ENCODE measurements at places on chromosomes 2 and 18.

DNA sequence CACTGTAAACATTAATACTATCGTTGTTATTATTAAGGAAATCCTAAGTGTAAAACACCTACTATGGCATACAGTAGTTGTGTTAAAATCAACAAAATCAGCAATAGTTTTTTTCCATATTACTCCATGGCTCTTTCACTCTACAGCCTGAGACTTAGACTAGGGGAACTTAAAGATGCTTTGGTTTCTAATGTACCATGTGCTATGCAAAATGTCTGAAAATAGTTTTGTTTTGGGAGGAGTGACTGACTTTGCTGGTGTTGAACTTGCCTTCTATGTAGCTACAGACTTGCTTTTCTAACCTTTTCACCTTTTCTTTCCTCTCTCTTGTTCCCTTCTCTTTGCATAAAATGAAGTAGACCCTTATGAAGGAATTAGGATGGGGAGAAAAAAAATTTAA lies 159.0 kb upstream of the CCDC195 start:
- no peak for DNase-seq

DNA sequence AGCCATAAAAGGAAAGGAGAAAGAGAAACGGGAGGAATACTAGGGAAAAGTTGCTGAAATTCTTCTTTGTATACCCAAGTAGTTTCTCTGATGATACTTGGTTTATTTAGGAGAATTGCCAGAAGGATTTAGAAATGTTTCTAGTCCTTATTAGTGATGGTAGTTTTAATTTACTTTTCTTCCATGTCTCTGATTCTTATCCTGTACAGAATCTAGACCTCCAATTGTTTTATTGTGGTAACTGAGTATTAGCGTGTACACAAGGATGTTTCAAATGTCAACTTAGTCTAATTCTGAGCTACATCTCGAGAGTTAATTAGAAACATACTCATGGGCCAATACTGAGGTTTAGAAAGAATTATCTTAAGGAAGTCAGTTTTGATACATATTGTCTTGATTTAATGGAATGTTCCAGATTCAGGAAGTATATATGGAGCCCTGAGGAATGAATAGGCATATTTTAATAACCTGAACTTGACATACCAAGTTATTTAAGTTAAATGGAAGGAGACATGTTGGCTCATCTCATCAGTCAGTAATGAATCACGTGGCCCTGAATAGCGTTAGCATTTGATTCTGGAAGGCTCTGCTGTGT lies 219.6 kb downstream of the LTBP1 start:
- DNase-seq: no peak

GRCh38 chr2:88827821-88828220 lies 136.3 kb downstream of the RPIA start:
- no peak for DNase-seq

DNA sequence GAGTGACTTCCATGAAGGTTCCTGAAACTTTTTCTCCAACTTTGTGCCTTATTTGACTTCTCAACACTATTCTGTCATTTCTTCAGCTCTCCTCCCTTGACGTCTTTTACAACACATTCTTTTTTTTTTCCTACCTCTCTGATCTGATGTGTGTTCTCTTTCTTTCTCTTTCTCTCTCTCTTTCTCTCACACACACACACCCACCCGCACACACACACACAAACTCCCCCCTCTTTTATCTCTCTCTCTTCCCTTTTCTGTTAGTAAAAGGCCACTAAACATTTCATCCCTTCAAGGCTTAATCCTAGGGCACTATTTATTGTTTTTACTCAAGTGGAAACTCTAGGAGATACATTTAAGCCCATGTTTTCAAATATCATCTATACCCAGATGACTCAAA lies 107.8 kb upstream of the CNTNAP5 start:
- DNase-seq: no peak

GRCh38 chr2:200757399-200757798 lies 54.3 kb upstream of the BZW1 start:
- no peak for DNase-seq
